Skin of body (tissue), 3 donors: ENCODE measurements at places on chromosomes 7 and 10. TPM values are rescaled to one million over a fixed set of nuclear protein-coding genes. Genes with fewer than 3 reads are reported as not detected.
A peak's percentile ranks its signal among the peaks of the same experiment; 100 is the strongest.

ERV3-1 gene
- total RNA-seq, result 75.1 TPM

ANKRD2 gene
- 6.4 TPM for total RNA-seq

MKI67 gene
- 15.4 TPM for total RNA-seq

EBLN1 gene
- not detected for total RNA-seq

HGF gene
- 4.7 TPM for total RNA-seq

UNCX gene
- total RNA-seq, result not detected

MSMB gene
- 4.8 TPM for total RNA-seq

- DNase-seq, result no peak
These were observed 194.0 kb downstream of the CFTR start for GRCh38 chr7:117673839-117674238.

DNA sequence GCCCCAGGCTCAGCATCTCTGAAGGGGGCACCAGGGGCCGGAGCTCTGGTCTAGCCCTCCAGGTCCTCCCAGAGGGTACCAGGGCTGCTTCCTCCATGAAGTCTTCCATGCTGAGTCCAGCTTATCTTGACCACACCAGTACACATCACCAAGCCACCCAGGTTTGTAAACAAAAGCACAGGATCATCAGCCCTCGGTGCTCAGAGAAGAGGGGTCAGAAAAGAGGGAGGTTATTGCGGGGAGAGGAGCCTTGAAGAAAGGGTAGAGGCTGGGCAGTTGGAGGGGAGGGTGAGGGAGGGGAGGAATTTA lies 23.9 kb downstream of the AQP1 start:
- DNase-seq, result no peak

GRCh38 chr10:133455196-133455595 lies 1.5 kb downstream of the SCART1 start:
- no peak for DNase-seq

- DNase-seq, result peak; percentile 63
These were observed 181.4 kb downstream of the ARID5B start for GRCh38 chr10:62082729-62083411.

GRCh38 chr7:92831716-92832533 lies 4.4 kb downstream of the CDK6 start:
- peak; percentile 61 for DNase-seq

DNA sequence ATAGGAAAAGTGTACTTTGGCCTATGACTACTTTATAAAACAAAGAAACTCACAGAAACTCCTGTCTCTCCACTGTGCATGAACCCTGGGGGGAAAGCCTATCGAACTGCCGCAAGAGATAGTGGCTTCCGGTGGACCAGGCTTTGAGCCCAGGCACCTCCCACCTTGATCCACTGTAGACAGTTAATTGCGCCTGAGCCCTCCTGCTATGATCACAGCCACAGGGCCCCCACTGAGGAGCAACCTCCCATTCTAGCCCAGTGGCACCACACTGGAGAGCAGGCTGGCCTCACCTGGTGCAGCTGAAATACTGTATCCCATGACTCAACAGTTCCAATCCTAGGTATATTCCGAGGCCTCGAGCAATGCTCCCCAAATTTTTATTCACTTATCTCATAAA lies 98.8 kb downstream of the COBL start:
- no peak for DNase-seq

DNA sequence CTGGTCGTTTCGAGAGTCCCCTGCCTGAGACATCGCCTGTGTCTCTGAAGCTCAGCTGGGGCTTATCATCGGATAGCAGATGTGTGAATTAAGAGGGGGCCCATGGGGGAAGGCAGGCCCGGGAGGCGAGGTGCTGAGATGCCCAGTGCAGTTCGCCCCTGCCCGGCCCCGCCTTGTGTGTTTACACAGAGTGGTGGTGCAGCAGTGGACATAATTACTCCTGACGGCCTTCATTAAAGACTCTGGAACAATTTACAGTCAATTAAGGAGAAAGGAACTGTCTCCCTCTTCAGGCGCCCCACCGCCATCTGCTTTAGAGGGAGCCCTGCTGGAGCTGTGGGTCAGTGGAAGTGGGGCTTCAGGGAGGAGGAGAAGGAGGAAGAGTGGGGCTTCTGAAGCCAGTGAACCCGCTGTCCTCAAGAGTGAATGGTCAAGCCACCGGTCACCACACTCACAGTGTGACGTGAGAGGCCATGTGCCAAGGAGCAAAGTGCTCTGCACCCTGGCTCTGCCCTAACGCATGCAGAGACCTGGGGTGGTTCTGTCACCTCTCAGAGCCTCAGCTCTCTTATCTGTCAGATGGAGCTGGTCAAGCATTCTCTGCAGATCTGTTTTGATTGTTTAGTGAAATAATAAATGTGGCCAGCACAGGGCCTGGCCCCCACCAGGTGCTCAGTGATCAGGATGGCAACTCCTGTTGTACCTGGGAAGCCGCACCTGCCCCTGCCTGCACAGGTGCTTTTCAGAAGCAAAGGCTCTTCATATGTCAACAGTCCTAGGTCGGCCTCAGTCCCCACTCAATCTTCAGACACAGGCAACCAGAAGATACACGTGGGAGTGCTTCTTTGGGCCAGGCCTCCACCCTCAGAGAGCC lies 65.6 kb downstream of the CDH23 start:
- no peak for DNase-seq

- no peak for DNase-seq
These were observed 402 bp upstream of the TMEM168 start for GRCh38 chr7:112790586-112791003.

GRCh38 chr10:35268323-35268722 lies 68.0 kb upstream of the CCNY start:
- no peak for DNase-seq

GRCh38 chr10:126171555-126171954 lies 216.7 kb downstream of the ADAM12 start:
- DNase-seq, result peak; percentile 99

GRCh38 chr10:121087129-121087528 lies 236.0 kb downstream of the WDR11 start:
- no peak for DNase-seq

GRCh38 chr10:48880016-48880705 lies 59.5 kb downstream of the LRRC18 start:
- DNase-seq, result no peak

GRCh38 chr10:16408379-16408778 lies 28.4 kb upstream of the PTER start:
- no peak for DNase-seq
